ENCODE measurements at places on chromosomes 6 and 20.

GRCh38 chr6:31727717-31728671 is 1.1 kb downstream of the DDAH2 start:
- H3K4me3 ChIP-seq, result peak overlapping the region; percentile 77
- H3K36me3 ChIP-seq, result peaks cover 21% of the 10 kb centered on the region
- H3K4me1 ChIP-seq, result no peaks in the 10 kb centered on the region
- no peak overlapping the region for H3K27ac ChIP-seq
- no peaks in the 10 kb centered on the region for H3K27me3 ChIP-seq

- peaks cover 8% of the 10 kb centered on the region for H3K4me1 ChIP-seq
- no peak overlapping the region for H3K27ac ChIP-seq
- H3K4me3 ChIP-seq, result no peak overlapping the region
- DNase-seq, result peak; percentile 12
Observed at GRCh38 chr20:52943185-52943841, 28.8 kb upstream of the TSHZ2 start.

- no peaks in the 10 kb centered on the region for H3K36me3 ChIP-seq
- no peak for DNase-seq
- H3K27me3 ChIP-seq, result no peaks in the 10 kb centered on the region
- no peaks in the 10 kb centered on the region for H3K4me1 ChIP-seq
- no peak overlapping the region for H3K27ac ChIP-seq
Observed at GRCh38 chr6:153210083-153210482, 79.0 kb upstream of the RGS17 start.

DNA sequence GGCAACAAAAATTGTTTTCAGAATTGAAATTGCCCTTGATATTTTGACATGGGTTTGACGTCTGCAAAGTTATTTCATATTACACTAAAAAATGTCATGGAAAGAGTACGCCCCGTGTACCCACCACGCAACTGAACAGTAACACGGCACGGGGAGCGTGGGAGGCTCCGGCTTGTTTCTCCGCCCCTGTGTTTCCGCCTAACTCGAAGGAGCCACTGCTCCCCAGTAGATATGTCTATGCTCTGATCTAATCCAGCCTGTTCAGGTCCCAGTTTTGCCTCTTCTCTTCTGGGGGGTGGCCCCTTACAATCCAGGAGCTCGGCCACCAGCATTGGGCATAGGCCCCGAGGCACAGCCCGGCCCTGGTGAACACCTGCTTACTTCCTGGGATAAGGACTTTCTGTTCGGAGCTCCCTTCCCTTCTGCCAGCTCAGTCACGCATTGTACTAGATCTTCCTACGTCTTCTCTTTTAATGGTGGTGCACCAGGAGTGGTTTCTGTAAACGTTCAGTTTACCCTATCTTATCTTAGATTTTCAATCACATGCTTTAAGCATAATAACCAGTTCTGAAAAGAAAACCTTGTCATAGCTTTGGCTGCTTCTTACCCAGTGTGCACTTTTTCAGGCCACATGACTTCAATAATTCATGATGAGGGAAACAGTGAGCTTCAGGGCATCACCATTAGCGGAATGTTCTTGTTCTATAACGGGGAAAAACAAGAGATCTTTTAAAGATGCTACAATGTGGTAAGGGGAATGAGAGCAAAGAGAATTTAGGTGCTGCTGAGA is 43.9 kb upstream of the EXOC2 start:
- H3K36me3 ChIP-seq, result no peaks in the 10 kb centered on the region
- no peaks in the 10 kb centered on the region for H3K4me1 ChIP-seq
- H3K27ac ChIP-seq, result no peak overlapping the region
- DNase-seq, result no peak
- no peak overlapping the region for H3K4me3 ChIP-seq

DNA sequence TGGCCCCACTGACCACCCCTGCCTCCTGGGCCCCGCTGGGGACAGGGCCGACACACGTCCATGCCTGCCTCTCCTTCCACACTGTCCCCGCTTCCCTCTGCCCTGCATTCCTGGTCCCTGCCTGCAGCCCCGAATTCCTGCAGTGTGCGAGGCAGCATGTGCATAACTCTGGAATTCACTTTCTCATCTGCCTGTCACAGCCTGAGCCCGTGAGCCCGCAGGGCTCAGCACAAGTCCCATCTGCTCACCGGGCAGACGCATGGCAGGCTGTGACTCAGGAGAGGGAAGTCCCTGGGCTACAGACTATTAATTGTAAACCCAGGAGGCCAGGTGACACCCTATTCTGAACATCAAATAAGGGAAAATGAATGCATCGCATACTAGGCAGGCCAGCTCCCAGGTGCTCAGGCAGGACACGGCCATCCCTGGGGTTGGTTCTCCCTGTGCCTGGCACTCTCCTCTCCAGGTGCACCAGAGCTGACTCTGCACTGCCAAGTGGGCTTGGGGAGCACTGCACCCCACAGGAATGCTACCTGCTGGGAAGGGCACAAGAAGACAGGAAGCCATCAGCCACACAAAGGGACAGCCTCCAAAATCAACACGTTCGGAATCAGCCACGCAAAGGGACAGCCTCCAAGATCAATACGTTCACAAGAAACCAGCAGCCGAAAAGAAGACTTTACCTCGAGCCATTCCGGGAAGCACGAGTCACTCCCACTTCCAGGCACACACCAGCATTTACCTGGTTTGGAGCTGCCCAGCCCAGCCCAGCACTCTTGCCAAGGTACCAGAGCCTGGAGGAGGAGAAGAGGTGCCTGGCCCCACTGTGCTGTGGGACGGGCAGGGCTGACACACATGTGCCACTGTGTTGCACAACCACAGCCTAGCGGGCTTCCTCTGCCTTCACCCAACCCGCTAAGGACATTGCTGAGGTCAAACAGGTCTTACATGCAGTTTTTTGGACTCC is 65.9 kb downstream of the DLL1 start:
- H3K4me1 ChIP-seq, result peaks cover 35% of the 10 kb centered on the region
- no peak overlapping the region for H3K4me3 ChIP-seq
- H3K27me3 ChIP-seq, result no peaks in the 10 kb centered on the region
- H3K27ac ChIP-seq, result peak overlapping the region; percentile 48
- H3K36me3 ChIP-seq, result no peaks in the 10 kb centered on the region

- H3K4me3 ChIP-seq, result no peak overlapping the region
- H3K27me3 ChIP-seq, result no peaks in the 10 kb centered on the region
- no peaks in the 10 kb centered on the region for H3K36me3 ChIP-seq
- H3K27ac ChIP-seq, result no peak overlapping the region
Observed at GRCh38 chr6:139448051-139448649, 73.7 kb upstream of the CITED2 start.

Measured in PC-3 (cell line).